ENCODE measurements at places on chromosomes 2 and 18. TPM values are rescaled to one million over a fixed set of nuclear protein-coding genes. Genes with fewer than 3 reads are reported as not detected.

The RESP18 gene
- total RNA-seq = not detected

DNA sequence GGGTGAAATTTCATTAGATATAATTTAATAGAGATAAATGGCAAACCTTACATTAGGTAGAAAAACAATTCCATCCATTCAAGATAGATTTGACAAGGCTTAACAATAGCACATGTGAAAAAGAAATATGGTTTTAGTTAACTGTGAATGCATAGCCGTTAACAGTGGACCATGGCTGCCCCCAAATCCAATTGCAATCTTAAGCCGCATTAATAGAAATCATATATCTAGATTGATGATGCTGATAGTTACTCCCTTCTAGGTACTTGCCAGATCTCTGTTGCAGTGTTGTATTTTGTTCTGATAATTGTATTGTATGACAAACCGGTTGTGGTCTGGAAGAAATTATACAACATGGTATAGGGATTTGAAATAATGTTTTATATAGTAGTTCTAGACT, 139.8 kb downstream of the GPD2 start:
- no peak for ATAC-seq

GRCh38 chr2:43011158-43011491, 215.3 kb downstream of the ZFP36L2 start:
- no peak for ATAC-seq

GRCh38 chr2:216221811-216222210, 112.7 kb downstream of the XRCC5 start:
- ATAC-seq = peak; percentile 55

DNA sequence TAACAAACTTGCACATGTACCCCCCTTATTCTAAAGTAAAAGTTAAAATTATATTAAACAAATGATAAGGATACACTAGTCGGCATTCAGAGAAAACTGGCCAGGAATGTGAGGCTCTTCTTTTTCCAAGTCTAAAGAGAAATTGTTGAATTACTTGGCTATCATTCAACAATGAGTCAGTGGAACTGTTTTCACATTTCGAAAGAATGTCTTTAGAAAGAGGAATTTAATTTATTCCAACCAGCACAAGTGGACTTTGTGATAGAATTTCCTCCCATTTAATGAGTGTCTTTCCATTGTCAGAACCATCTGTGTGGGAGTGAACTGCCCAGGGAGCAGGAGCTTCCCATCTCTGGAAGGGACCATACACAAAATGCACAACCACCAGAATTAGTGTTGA, 792.2 kb downstream of the EPHA4 start:
- no peak for ATAC-seq

Measured in activated T-helper 17 cell treated with anti-CD3 and anti-CD28 coated beads, Interleukin-2, amount 50 U/mL, for 72 hours (primary cell).